ENCODE measurements at places on chromosomes 13 and 19. TPM values are rescaled to one million over a fixed set of nuclear protein-coding genes. Genes with fewer than 3 reads are reported as not detected.

Gene POLR1D
- total RNA-seq = 134 TPM

GRCh38 chr19:48796298-48797083 lies 14.3 kb downstream of the BCAT2 start:
- DNase-seq = no peak

DNA sequence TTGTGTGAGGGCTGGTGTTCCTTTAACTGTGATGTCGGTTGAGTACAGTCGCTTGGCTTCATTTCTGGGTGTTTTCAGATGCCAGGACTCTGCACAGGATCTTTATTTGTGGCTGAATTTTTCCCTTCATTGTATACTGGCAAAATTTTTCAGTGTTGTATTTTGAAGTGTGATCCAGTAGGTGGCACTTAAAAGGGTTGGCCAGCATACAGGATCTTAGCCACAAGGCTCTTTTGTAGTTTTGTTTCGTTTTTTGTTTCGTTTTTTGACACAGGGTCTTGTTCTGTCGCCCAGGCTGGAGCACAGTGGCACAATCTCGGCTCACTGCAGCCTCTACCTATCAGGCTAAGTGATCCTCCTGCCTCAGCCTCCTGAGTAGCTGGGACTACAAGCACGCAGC lies 8.7 kb downstream of the FCAR start:
- DNase-seq = no peak

GRCh38 chr19:38211766-38212165 lies 12.3 kb downstream of the DPF1 start:
- DNase-seq = no peak

DNA sequence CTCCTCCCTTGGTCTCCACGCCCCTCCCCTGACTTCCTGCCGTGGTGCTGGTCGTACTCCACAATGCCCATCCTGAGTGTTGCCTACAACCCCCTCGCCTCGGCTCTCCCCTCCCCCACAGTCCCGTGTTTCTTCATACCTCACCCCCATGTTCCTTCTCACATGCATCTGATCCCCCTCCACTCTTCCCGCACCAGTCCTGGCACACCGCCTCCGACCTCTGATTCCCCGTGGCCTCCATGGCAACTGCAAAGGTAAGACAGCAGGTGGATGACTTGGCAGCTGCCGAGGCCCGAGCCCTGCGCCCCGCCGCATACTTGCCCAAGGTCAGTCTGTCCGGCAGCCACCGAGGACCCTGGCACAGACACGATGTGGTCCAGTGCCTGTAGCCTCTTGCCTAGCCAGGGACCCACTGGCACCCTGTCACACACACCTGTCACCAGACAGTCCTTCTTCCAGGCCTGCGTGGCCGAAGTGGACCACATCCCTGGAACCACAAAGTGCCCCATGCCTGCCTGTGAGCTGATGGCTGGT lies 16.1 kb upstream of the SDHAF1 start:
- no peak for DNase-seq

- DNase-seq = no peak
These were observed 46.6 kb upstream of the UBAC2 start for GRCh38 chr13:99154064-99154463.

DNA sequence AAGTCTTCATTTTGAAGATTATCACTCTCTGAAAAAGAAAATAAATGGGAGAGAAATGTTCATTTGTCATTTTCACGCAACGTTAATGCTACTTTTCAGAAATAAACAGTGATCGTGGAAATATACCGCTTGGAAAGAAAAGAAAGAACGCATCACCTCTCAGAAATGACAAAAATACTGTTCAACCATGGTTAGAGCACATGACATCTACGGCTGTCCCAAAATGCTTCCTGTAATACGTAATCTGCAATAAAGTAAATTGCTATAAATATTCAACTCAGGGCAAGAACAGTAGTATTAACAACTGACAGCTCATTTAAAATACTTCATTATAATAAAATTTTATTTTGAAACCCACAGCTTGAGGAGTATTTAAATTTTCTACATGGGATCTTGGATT lies 15.2 kb downstream of the LATS2 start:
- DNase-seq = no peak

Gene MAST3
- 27.5 TPM for total RNA-seq

Gene ZNF793
- total RNA-seq = 1.5 TPM

DNA sequence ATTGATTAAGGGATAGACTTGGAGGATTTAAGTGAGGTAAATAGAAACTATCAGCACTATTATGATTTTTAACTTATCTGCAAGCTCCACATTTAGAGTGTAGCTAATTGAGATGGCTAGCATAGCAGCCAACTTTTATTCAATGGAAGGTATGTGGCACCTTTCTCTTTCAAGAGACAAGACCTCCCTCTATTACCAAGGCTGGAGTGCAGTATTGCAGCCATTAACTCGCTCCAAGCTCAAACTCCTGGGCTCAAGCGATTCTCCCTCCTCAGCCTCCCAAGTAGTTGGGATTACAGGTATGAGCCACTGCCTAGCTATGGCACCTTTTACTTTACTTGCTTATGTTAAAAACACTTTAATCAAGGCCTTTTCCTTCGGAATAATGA lies 8.2 kb downstream of the TPT1 start:
- DNase-seq = no peak

GRCh38 chr19:12085074-12085818 lies 20.7 kb downstream of the ZNF844 start:
- DNase-seq = no peak

DNA sequence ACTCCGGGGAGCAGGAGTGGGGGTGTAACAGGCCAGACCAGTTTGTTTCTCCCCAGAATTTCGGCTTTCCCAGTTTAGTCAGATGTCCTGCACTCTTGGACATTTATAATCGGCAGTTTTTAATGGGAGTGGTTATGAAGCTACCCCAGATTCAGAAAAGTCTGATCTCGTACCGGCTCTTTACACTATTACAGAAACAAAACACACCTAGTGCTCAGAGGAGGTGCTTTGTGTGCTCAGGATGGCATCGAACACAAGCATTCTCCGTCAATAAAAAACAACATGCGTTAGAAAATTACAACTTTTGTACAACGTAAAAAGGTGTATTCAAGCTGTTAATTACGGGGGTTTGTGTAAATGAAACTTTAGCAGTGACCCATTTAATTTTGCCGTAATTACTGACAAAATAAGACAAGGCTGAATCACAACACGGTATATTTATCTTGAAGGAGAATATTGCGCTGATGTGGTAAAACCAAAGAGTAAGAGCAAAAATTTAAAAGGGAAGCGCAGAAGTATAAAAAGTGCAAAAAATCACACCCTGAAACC lies 6.6 kb upstream of the SOX1 start:
- no peak for DNase-seq

Gene CCL25
- not detected for total RNA-seq

Gene ZNF773
- 3.1 TPM for total RNA-seq

Data from pancreas (tissue), 10 donors.